ENCODE measurements at places on chromosomes 2 and 18. TPM values are rescaled to one million over a fixed set of nuclear protein-coding genes. Genes with fewer than 3 reads are reported as not detected.

The EFR3B gene
- 56.1 TPM for total RNA-seq

The CHRND gene
- total RNA-seq: not detected

The CLIP4 gene
- total RNA-seq: 27.5 TPM

The RSAD2 gene
- total RNA-seq: 2.0 TPM

The STPG4 gene
- 0.49 TPM for total RNA-seq

The SLC23A3 gene
- total RNA-seq: not detected

The PID1 gene
- total RNA-seq: 32.0 TPM

All from temporal lobe (tissue), 4 donors.